Stimulated activated CD8-positive, alpha-beta memory T cell treated with anti-CD3 and anti-CD28 coated beads, Interleukin-15, amount 100 ng/mL, for 24 hours (primary cell): ENCODE measurements at places on chromosomes 7 and 10.

GRCh38 chr10:24475598-24475997 is 248.1 kb downstream of the ARHGAP21 start:
- DNase-seq: no peak

- DNase-seq: no peak
Measured at GRCh38 chr10:121337427-121337826, 260.8 kb downstream of the FGFR2 start.

- DNase-seq: no peak
Measured at GRCh38 chr7:117863618-117864017, 9.6 kb downstream of the CTTNBP2 start.

DNA sequence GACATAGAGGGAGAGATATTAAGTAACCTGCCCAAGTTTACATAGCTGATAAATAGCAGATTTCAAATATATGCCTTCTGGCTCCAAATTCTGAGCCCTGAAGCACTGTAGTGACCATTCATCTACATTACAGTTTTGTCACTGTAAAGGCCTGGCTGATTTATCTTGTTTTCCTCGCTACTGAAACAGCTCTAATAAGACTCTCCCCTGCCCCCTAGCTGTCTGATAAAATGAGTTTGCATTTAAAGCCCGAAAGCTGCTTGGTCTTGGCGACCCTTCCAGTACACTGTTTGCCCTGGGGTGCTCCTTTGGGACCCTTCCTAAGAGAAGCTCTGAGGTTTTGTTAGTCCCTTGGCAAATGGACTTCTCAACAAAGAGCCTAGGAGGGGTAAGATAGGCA is 59.7 kb upstream of the RAB11FIP2 start:
- no peak for DNase-seq

- no peak for DNase-seq
Measured at GRCh38 chr7:74183653-74184450, 9.7 kb downstream of the EIF4H start.

- no peak for DNase-seq
Measured at GRCh38 chr10:127102176-127102575, 94.2 kb downstream of the INSYN2A start.

- DNase-seq: no peak
Measured at GRCh38 chr10:68212721-68213352, 19.1 kb downstream of the ATOH7 start.

GRCh38 chr7:152922318-152923081 is 162.9 kb downstream of the ACTR3B start:
- no peak for DNase-seq

- no peak for DNase-seq
Measured at GRCh38 chr10:28411648-28412047, 108.8 kb upstream of the MPP7 start.

DNA sequence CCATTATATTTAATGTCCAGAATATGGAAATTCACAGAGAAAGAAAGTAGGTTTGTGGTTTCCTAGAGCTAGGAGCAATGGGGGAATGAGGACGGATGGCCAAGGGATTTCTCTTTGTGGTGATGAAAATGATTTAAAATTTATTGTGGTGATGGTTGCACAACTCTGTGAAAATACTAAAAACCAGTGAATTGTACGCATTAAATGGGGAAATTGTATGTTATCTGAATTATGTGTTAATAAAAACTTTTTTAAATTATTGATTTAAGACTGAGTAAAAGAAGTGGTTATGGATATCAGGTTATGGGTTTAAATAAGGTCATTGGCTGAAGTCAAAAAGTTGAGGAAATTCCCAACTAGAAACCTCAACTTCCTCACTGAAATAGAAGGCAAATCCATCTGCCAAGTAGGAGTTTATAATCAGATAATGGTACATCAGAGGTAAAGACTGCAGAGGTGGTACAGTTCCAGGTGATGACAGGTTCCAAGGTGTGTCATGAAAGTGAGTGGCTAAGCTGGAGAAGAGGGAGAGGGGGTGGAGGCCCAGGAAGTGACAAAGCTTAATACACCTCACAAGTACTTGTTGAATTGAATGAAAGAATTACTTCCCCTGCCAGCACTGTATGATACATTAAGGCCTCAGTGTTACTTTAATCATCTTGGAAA is 68.9 kb upstream of the CCDC71L start:
- DNase-seq: no peak

- DNase-seq: no peak
Measured at GRCh38 chr10:43760514-43760913, 111.8 kb upstream of the ZNF32 start.

- DNase-seq: no peak
Measured at GRCh38 chr10:118840071-118840775, 85.5 kb upstream of the CACUL1 start.

GRCh38 chr10:118835682-118836326 is 81.0 kb upstream of the CACUL1 start:
- DNase-seq: no peak

GRCh38 chr7:30674876-30675275 is 7.4 kb downstream of the CRHR2 start:
- no peak for DNase-seq

- DNase-seq: no peak
Measured at GRCh38 chr7:47539398-47540052, 42.4 kb downstream of the TNS3 start.
